NCI-H774 (cell line): ENCODE measurements at places on chromosomes 2 and 18.

DNA sequence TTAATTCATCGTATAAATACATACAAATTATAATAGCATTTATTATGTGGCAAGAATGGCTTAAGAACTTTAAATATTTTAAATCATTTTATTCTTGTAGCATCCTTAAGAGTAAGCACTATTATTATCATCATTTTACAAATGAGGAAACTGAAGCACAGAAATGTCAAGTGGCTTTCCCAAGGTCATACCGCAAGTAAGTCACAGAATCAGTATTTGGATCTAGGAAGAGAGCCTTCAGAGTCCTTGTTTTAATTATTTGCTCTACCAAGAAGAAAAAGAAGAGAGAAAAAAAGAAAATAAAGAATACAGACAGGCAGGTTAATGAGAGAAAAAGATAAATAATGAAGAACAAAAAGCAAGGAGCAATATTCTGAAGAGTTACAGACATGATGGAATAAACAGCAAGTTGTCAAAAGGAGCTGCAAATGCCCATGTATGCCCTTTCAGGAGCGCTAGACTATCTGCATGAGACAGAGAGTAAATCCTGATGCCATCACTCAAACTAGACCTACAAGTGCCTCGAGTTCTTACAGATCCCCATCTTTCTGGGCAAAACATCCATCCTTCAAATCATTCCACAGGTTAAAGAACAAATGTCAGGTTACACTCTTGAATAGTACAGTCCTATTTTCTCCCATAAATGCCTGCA lies 57.8 kb upstream of the ETAA1 start:
- DNase-seq = no peak

- DNase-seq = no peak
Observed at GRCh38 chr2:81196383-81196851, 891.9 kb upstream of the LRRTM1 start.

GRCh38 chr2:104812286-104812685 lies 41.6 kb upstream of the POU3F3 start:
- DNase-seq = no peak

DNA sequence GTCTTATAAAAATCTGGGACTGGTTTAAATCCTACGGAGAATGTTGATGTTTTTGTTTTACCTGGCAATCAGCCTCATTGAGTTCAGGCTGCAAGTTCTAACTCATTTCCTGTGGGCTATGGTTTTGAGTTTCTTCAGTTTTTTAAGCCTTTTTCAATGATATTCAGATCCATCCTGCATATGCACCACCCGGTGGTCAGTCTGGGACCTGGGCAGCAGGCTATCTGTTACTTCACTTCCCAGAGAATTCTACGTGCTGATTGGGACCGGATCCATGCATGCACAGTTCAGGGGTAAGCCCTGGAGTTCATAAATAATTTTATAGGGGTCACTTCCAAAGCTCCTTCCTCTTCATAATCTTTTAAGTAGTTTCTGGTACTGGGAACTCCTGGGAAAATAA lies 339.2 kb upstream of the HNRNPA3 start:
- DNase-seq = no peak

- DNase-seq = no peak
Observed at GRCh38 chr2:233174137-233174536, 77.3 kb upstream of the ATG16L1 start.

DNA sequence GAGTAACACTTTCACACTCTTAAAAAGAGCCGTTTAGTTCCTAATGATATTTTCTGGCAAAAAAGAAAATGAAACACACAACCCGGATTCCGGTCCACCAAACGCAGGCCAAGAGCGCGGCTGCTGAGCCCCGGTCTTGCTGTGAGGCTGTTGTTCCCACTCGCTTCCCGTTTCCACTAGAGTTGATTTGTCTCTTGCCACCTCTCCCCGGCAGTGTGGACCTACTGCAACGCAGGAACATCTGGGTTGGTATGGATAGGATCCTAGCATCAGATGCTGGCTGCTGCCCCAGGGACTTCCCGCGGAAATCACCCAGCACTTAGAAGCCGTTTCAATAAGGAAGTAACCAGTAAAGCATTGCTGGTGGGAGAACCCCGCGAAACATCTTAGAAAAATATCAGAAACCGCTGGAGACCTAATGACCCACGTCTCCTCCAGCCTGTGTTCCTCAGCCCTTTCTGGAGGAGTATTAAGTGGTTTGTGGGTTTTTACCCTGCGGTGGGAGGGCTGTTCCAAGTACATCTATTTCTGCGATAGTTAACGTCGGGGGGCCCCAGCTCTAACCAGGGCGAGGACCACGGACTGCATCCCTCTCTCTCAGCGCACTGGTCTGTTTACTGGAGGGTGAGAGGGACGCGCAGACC lies 939 bp downstream of the DOCK10 start:
- DNase-seq = no peak

DNA sequence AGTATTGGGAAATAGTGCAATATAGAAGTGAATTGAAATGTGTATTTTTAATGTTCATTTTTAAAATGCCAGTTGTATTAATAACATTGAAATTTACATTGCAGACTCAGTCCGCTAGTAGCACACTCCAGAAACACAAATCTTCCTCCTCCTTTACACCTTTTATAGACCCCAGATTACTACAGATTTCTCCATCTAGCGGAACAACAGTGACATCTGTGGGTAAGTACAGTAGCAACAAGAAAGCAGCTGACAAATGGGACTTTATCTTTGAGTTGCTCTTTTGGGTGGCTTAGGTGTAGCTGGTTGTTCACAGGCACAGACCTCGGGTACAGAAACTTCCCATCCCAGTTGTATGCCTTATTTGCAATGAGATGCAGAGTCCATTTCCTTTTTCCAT lies 118.2 kb upstream of the IL1R2 start:
- no peak for DNase-seq

DNA sequence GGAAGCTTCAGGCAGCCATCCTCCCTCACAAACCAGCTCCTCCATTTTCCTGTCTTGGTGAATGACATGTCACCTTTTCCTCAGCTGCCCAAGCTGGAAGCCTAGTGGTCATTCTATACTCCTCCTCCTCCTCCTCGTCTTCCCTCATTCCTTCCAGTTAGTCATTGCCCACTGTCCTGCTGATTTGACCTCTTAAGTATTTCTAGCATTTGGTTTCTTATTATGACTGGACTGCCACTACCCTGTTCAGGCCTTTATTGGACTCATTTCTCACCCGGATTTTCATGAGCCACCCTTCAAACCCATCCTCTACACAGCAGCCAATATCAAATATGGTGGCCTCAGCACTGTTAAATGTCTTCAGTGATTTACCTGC lies 21.9 kb upstream of the MGAT5 start:
- DNase-seq = no peak

DNA sequence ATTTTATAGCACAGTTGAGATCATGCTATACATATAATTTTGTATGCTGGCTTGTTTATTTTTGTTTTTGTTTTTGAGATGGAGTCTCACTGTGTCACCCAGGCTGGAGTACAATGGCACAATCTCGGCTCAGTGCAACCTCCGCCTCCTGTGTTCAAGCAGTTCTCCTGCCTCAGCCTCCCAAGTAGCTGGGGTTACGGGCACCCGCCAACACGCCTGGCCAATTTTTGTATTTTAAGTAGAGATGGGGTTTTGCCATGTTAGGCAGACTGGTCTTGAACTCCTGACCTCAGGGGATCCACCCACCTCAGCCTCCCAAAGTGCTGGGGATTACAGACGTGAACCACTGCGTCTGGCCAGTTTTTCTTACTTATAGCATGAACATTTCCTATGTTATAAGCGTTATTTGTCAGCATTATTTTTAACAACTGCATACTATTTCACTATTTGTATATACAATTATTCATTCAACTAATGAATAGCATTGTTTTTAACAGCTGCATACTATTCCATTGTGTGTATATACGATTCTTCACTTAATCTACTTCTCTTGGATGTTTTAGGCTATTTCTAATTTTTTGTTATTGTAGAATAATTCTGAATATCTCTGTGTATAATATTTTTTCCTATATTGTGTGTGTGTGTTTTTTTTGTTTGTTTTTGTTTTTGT lies 3.5 kb downstream of the EHD3 start:
- DNase-seq = no peak

- DNase-seq = no peak
Observed at GRCh38 chr2:231932711-231932970, 6.4 kb upstream of the NPPC start.

DNA sequence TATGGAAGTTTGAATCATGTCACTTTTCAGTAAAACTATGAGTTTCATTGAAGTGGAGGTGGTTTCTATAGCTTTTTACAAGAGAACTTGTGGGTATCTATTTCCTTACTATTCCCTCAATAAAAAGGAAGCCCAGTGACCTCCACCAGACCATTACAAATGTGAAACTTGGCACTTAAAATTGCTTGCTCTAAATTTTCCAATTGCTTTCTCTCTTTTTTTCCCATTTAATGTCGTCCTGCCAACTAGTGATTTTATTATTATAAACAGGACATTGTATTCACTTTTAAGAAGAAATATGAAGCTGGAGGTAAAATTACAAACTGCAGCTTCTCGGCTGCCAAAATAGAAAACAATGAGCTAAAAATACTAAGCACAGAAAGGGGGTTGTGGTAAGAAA lies 208.2 kb upstream of the ALPP start:
- no peak for DNase-seq
